Kidney tubule cell (primary cell): ENCODE measurements at places on chromosomes 7 and 10.

DNA sequence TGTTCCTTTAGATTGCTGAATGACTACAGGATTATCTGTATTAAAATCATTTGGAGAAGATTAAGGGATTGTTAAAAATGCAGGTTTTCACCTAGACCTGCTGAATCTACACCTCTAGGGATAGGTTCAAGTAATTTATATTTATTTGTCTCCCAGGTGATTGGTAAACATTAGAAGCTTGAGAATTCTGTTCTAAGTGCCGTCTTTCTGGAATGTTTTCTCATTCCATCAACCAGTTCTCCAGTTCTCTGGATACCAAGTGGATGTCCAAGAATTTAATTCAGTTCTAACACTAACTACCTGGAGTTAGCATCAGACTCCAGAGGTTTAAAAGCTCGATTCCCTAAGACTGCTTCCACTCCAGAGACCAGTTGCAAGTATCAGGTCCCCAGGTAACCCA lies 110.9 kb downstream of the PRTFDC1 start:
- no peak for DNase-seq

- no peak for DNase-seq
Observed at GRCh38 chr10:366186-366585, 230.9 kb downstream of the ZMYND11 start.

DNA sequence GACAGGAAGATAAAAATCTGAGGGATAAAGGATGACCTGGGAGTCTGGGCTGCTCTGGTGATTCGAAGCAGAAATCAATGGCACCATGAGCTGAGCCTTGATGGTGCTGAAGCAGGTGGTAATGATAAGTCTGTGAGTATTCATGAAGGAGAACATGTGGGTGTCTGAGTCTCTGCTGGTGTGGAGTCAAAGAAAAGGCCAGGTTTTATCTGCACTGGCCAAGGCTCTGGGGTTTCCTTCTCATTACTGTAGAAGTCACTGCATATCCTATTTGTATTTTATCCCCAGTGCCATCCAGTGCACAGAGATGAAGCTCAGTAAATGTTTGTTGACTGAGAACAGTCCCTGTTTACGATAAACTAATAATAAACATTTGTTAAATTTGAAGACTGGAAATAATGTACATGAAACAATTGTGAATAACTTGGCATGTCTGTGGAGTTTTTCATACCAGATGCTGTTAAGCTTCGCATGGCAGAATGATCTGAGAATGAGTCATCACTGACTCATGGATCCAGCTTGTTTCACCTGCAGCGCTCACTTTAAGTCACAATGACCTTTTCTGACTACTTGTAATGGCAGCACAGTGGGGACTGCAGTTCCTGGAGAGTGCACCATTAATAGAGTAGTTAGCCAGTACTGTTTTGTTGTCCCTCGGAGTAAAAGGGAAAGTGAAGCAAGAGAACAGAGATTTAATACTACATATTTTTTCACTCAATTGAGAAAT lies 538.5 kb downstream of the HTR7 start:
- DNase-seq, result peak; percentile 96

DNA sequence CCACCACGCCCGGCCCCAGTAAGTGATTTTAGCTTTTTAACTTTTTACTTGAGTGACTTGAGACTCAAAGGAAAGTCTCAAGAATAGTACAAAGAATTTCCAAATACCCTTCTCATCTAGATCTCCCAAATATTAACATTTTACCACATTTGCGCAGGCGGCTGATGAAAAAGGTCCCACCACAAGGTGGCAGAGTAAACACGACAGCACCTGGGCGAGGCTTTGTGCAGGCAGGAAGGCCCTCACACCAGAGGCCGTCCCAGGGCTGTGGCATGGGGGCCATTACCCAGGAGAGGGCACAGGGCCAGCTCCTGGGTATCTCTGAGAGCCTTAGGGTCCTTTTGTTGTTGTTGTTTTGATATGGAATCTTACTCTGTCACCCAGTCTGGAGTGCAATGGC lies 50.0 kb upstream of the WIPI2 start:
- DNase-seq, result peak; percentile 23

DNA sequence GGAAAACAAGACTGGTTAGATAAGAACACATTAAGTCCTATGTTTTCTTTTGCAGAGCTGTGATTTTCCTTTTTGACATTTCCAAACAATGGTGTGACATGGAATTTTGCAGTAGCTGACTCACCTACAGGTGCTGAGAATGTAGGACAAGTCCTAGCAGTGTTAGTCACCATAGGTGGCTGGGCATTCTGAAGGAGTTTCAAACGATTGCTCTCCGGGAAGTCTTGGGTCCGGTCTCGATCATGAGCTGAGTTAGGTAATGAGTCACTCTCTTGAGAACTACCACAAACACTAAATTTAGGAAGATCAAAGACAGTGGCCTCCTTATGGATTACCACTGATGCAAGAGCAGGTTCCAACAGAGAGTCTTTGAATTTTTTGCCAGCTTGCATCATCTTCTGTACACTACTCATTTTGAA lies 3.6 kb downstream of the FIGNL1 start:
- peak; percentile 99 for DNase-seq

DNA sequence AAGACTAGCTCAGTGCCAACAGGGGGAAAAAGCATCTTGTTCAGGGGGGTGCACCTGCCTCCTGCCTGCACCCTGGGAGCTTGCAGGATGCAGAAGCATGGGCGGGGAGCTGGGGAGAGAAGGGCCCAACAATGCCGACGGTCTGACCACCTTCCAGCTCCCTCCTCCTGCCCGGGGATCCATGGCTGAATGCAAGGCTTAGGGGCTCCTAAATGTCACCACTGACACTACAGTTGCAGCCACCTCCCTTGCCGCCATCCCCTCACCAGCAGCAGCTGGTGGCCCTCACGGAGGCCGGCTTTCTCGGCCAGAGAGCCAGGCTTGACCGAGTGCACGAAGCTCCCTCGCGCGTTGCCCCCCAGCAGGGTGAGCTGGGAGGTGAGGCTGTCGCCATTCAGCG lies 78.8 kb upstream of the GNA12 start:
- DNase-seq, result no peak

DNA sequence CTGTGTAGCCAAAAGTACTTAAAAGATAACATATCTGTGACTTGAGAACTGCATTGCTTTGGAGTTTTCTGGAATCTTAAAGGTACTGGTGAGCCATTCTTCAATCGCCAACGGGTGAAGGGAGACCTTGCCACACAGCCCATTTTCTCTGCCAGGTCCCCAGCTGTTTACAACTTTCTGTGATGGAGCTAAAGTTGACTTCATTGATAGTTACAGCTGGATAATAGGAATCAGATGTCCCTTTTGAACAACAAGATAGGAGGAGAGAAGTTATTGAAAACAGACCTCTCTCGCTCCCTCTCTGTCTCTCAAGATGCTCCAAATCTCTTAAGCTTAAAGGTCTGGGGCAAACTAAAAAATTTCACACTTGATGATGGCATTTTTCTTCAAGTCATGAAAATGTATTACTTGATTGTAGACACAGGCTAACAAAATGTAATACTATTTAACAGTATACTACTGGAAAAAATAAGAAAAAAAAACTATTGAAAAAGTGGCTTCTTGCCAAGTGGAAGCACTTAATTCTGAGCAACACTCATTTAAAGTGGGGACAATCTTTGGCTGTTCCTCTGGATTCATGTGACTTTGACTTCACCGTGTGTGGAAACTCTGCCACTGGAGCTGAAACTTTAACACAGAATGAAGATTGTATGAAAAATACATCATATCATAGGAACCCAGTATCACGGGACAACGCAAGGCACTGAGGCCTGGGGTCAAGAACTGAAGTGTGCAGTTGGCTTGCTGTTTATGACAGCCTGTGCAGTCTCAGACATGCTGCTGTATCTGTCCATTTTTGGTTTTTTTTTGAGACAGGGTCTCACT lies 78.4 kb upstream of the AFAP1L2 start:
- no peak for DNase-seq

- DNase-seq, result no peak
Observed at GRCh38 chr10:122083478-122084025, 94.6 kb downstream of the TACC2 start.

GRCh38 chr7:45084336-45084735 lies 4.4 kb downstream of the NACAD start:
- no peak for DNase-seq

- no peak for DNase-seq
Observed at GRCh38 chr7:127995881-127996215, 35.4 kb downstream of the LRRC4 start.

DNA sequence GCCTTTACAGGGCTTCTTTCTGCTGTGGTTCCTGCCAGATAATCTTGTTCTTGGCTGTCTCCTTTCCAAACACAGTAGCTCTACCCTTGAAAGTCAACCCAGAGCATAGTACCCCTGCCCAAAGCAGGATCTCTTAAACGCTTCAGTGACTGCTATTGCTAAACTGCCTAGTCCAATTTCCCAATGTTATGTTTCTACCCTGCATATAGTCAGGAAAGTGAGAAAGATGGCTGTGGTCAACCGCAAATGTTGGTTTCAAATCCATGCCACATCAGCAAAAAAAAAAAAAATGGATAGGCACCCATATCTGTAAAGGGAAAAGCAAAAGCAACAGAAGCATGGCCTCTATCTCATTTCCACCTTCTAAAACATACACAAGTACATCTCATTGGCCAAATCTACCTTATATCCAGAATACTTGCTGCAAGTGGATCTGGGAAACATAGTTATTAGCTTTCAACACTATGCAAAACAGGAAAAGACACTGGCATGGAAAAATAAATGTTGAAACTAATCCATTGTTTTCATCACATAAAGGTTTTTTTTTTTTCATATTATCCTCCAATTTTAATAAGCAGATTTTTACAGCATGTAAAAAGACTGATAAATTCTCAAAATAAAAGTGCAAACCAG lies 59.8 kb downstream of the DNAJC1 start:
- no peak for DNase-seq

DNA sequence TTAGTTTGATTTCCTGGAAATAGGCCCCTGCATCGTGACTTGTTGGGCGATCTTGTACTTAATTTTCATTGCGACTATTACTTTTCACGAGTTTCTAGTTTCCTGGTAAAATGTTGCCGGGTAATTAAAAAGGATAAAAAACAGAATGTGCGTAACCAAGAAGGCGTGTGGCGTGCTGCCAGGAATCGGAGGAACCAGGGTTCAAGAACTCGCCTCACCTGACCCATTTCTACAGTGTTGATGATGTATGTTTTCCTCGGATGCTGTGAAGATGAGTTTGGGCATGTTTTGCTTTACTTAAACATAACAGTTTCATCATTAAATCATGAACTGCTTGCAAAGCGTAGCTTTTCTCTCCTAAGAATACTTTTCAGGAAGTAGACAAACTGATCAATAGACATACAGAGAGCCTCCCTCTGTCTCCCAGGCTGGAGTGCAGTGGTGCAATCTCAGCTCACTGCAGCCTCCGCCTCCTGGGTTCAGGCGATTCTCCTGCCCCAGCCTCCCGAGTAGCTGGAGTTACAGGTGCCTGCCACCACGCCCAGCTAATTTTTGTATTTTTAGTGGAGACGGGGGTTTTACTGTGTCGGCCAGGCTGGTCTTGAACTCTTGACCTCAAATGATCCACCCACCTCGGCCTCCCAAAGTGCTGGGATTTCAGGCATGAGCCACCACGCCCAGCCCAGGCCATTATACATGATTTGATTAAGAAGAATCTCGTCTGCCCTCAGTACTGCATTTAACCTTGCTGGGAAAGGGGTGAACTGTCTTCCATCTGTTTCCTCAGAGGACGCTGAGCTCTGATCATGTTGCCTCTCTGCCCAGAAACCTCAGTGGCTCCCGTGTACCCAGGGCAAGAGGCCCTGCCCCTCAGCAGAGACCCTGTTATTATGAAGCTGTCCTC lies 9.1 kb downstream of the FOXK1 start:
- no peak for DNase-seq

DNA sequence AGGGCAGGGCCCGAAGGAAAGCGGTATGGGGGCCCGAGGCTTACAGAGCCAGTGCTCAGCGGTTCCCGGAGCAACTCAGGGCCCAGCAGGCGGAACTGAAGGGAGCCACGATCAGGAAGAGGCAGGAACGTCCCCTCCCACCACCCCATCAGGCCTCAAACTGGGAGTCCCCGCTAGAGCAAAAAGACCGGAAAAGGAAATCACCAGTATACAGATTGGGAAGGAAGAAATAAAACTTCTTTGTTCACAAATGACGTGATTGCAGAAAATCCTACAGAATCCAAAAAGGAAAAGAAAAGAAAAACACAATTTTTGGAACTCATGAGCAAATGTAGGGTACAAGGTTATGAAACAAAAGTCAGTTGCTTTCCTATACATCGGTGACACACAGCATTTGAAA lies 21.6 kb upstream of the ZFAND2A start:
- no peak for DNase-seq

DNA sequence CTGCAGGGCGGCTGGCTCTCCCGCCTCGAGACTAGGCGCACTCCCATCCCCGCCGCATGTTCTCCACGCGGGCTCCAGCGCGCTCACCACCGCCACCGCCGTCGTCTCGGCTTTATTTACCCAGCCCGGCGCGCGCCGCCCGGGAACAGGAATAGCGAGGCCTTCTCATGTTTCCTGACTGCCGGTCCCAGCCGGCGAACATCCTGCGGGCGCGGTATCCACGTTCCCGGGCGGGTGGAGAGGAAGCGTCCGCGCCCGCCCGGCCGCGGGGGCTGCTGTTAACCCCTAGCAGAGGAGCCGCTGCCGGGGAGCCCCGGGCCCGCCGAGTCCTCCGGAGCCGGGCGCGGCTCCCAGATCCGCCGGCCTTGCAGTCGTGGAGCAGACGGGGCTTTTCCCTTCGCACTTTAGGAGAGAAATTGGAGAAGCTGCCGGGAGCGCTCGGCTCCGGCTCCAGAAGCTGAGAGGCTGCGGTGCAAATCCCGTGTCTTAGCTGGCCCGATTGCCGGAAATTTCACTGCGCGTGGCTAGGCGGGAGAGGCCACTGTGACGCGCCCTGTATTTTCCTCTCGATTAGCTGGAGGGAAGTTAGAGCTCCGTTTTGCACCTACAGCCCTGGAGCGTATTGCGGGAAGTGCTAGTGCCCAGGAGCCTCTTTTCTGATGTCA lies at the start of gene MKX:
Gene MKX (minus strand): TSS at position 88 of the 665 bp plus-strand sequence. CDS start 2,404 bp downstream, outside the sequence.
- peak; percentile 57 for DNase-seq

- peak; percentile 37 for DNase-seq
Observed at GRCh38 chr10:119517235-119518141, 25.0 kb downstream of the RGS10 start.

GRCh38 chr7:118304100-118304499 lies 79.6 kb downstream of the ANKRD7 start:
- DNase-seq, result no peak

- no peak for DNase-seq
Observed at GRCh38 chr10:133262696-133263095, 14.0 kb downstream of the ADAM8 start.

DNA sequence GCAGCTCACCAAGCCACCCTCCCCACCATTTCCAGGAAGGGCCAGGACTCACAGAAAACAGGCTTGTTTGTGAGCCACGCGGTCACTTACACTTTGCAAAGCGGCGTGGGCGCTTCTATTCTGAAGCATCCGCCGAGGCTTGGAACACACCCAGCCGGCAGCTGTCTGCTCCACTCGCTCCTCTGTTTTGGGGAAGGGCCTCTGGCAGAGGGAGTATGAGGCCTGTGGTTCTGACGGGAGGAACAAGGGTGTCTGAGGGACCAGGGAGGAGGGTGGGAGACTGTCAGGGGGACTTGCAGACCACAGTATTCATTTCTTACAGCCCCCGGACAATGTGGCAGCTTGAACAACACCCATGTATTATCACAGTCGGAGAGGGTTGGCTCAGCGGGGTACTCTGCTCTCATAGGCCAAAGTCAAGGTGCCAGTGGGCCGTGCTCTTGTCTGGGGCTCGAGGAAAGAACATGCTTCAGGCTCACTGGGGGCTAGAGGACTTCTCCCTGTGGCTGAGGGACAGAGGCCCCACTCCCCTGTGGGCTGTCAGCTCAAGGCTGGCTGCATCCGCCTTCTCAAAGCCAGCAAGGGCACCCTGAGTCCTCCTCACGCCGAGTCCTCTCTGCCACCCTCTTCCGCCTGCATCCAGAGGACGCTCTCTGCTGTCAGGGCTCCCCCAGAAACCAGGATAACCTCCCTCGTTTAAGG lies 60.4 kb upstream of the FAM20C start:
- no peak for DNase-seq

- peak; percentile 30 for DNase-seq
Observed at GRCh38 chr10:95456516-95456915, 104.7 kb downstream of the SORBS1 start.
